ENCODE measurements at places on chromosomes 4 and X. TPM values are rescaled to one million over a fixed set of nuclear protein-coding genes. Genes with fewer than 3 reads are reported as not detected.

Gene SRPK3
- total RNA-seq, result 0.43 TPM

Gene GC
- not detected for total RNA-seq

Gene CT45A5
- not detected for total RNA-seq

Gene CLGN
- total RNA-seq, result 0.09 TPM

Gene RS1
- not detected for total RNA-seq

Gene HEPH
- 11.6 TPM for total RNA-seq

Gene CENPVL2
- not detected for total RNA-seq

Gene FMR1NB
- not detected for total RNA-seq

Gene CT45A2
- not detected for total RNA-seq

Gene PF4V1
- total RNA-seq, result not detected

Gene GPAT3
- total RNA-seq, result 22.3 TPM

Gene RIPPLY1
- total RNA-seq, result not detected
